ENCODE measurements at places on chromosomes 2 and 18.

DNA sequence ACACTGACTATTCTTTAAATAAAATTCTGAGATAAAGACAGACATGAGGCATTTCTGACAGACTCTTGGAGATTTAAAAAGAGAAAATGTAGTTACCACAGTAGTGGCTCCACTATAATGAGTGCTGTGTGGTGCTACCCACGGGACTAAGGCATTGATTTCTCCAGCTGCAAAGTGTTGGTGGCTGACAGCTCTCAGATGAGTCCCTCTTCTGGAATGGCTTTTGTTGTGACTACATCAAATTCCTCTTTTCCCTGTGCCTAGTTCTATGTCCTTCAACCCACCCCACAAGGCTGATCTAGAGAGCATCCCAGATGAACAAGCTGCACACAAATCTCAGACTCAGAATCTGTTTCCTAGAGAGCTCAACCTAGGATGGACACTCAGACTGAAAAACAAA, 884.8 kb upstream of the ZEB2 start:
- DNase-seq, result no peak

DNA sequence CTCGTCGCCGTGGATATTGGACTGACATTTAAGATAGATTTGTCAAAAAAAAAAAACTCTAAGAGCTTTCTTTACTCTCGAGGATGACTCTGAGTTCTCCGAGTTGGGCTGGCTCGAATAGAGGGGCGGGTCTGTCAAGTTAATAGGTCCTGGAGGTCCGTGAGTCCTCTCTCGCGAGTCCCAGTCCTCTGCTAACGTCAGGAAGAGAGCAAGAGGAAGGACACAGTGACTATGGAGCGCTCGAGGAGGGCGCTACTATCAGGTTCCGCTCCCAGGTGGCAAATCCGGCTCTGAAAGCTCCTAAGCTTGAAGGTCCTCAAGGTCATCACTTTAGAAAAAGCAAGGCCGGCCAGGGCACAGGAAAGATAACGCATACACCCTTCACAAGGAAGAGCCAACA, 404 bp upstream of the AKAIN1 start:
- DNase-seq, result no peak

- no peak for DNase-seq
Measured at GRCh38 chr2:236790963-236791362, 221.3 kb downstream of the ACKR3 start.

DNA sequence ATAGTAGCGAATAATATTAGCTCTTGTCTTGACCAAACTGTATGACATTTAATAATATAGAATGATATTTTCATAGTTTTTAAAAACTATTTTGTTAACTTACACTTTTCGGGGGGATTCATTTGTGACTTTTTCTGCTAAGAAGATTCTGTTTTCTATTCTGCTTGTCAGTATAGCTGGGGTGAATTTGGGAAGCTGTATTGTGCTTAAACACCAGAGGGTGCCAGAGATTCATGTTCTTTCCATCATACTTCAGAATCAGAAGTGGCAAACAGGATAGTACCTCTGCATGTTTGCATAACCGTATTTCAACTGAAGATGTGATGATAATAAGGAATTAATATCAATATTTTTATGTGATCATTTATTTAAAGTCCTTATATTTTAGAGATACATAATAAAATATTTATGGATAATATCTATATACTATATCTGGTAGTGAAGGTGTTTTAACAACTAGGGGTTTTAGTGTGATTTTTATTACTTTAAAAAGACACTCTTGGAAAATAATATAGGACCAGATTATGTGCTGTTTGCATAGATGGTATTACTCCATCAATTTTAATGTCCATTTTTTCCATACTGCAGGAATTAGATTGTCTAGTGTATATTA, 81.0 kb downstream of the TAF4B start:
- DNase-seq, result no peak

GRCh38 chr2:176135035-176135440, 5.5 kb downstream of the HOXD8 start:
- DNase-seq, result no peak

DNA sequence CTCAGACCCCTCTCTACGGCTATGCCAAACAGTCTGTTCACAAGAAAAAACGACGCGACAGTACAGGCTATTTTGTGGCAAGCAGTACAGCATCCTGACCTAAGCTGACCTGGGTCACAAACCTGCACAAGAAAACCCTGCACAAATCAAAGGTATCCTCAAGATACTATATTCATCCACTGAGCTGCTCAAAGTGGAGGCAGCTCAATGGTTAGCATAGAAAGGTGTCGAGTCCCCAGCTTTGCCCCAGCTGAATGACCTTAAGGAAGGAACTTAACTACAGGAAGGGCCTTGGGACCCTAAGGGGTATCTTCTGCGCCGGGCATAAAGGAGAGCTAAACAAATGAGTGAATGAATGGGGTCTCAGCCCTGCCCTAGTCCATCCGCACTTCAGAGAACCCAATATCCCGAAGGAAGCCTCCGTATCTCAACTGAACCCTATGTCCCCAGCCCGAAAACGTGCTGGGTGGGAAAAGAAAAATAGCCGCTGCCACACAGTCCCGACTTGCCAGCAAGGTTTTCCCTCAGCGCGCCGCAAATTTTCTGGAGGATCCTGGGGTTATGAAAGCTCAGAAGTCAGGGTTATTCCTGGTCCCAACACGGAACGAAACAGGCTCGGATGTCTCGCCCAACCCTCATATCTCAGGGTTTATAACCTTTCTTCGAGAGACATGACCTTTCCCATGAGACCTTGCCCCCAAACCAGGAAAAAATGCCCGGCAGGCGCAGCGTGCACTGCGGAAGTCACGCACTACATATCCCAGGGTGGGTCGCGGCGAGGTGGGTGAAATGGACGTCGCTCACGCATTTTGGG, at the start of gene FASTKD1:
Gene FASTKD1, minus strand, starts transcription at position 706 of the 814 bp plus-strand sequence. CDS start 1,836 bp downstream, outside the sequence.
- DNase-seq, result peak; percentile 79

DNA sequence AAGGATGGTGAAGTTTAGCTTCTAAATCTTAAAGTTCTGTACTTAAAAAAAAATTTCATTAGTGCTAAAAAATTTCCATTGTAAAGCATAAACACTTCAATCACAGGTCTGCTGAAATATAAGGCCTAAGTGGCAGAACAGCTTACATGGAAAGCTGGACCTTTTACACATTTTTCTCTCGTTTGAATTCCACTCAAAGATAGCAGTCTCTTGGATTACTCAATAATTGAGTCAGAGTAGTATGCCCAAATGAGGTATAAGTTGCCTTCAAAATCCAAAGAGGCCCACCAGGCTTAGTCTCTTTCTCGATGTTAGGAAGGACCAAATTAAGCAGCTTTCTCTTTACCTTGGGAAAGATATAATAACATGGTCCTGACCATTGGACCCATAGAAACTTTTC, 220.4 kb upstream of the CWC22 start:
- DNase-seq, result no peak

GRCh38 chr2:29000481-29000880, 19.4 kb downstream of the TOGARAM2 start:
- DNase-seq, result peak; percentile 47

DNA sequence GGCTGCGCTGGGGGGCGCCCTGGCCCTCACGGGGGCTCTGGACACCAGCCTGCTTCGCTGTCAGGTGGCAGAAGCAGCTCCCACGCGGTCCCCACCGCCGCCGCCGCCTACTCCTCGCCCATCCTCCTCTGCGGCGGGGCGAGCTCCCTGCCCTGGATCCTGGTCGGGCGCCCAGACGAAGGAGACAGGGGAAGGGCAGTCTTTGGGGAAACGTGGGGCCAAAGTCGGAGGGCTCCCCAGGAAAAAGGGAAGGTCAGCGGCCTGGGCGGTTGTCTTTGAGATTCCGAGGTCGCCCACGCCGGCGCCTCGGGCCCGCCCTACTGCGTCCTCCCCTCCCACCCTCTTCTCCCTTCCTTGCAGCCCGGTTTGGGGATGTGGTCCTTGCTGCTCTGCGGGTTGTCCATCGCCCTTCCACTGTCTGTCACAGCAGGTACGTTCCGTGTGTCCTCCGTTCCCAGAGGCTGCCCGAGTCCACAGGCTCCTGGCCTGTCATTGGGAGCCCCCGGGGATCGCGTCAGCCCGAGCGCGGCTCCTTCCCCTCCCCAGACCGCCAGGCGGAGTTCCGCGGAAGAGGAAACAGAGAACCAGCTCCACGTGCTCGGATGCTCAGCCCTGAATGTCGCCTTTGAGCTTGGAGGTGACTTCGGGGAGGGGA, 800 bp downstream of the IL1RL2 start:
- peak; percentile 7 for DNase-seq

GRCh38 chr18:69071680-69072079, 273.8 kb downstream of the CCDC102B start:
- DNase-seq, result no peak

DNA sequence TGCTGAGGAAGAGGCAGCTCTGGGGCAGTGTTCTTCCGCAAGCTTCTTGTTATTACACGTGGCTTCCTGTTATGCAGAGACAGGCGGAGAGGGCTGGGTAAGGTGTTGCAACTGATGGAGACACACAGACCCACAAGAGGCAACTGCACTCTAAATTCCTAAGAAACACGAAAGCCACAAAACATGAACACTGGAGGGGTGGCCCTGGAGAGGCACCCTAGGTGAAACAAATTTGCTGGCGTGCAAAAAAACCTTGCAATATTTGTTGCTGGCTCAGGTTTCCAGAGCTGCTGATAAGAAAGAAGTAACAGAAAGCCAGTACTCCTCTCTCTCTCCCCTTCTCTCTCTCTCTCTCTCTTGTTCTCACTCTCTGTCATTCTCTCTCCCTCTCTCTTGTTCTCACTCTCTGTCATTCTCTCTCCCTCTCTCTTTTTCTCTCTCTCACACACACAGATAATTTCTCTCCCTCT, 31.8 kb downstream of the ARHGAP25 start:
- DNase-seq, result peak; percentile 71

- no peak for DNase-seq
Measured at GRCh38 chr18:40004246-40004645, 1950.8 kb upstream of the PIK3C3 start.

- no peak for DNase-seq
Measured at GRCh38 chr2:235539773-235540172, 45.9 kb downstream of the AGAP1 start.

- no peak for DNase-seq
Measured at GRCh38 chr2:135494503-135494902, 36.5 kb downstream of the ZRANB3 start.
